Glutamatergic neuron (in vitro differentiated cells): ENCODE measurements at places on chromosomes 12 and 14. TPM values are rescaled to one million over a fixed set of nuclear protein-coding genes. Genes with fewer than 3 reads are reported as not detected.

GRCh38 chr14:79584679-79585078 is 626.6 kb downstream of the DIO2 start:
- DNase-seq: no peak
- no peak overlapping the region for H3K27ac ChIP-seq
- no peaks in the 10 kb centered on the region for H3K27me3 ChIP-seq
- H3K4me3 ChIP-seq: no peak overlapping the region
- no peaks in the 10 kb centered on the region for H3K4me1 ChIP-seq
- no peaks in the 10 kb centered on the region for H3K36me3 ChIP-seq

DNA sequence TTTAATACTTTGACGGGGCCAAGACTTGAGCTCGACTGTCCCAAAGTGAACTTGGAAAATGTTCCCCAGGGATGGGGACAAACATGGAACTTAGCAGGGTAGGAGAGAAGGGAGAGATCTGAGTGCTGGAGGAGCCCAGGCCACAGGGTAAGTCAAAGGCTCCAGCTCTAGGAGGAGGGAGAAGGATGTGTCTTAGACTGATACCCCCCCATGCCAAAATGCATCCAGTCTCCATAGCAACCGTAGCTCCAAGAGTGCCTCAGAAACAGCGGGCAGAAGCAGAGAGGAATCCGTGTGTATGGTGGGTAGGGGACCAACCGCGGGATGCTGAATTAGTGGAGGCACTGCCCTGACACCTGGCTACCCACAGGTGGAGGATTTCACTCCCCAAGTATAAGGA is 845 bp upstream of the AGAP2 start:
- H3K27ac ChIP-seq: peak overlapping the region; percentile 38
- peaks cover 30% of the 10 kb centered on the region for H3K27me3 ChIP-seq
- H3K36me3 ChIP-seq: peaks cover 9% of the 10 kb centered on the region
- H3K4me1 ChIP-seq: peaks cover 24% of the 10 kb centered on the region
- H3K4me3 ChIP-seq: peak overlapping the region; percentile 85

GRCh38 chr14:96959992-96960391 is 162.8 kb downstream of the VRK1 start:
- no peak for DNase-seq
- H3K36me3 ChIP-seq: peaks cover 4% of the 10 kb centered on the region
- H3K4me1 ChIP-seq: no peaks in the 10 kb centered on the region
- H3K4me3 ChIP-seq: no peak overlapping the region
- H3K27me3 ChIP-seq: peaks cover 3% of the 10 kb centered on the region

- no peak for DNase-seq
- H3K27me3 ChIP-seq: no peaks in the 10 kb centered on the region
- no peak overlapping the region for H3K4me3 ChIP-seq
- H3K36me3 ChIP-seq: no peaks in the 10 kb centered on the region
- H3K27ac ChIP-seq: no peak overlapping the region
Observed at GRCh38 chr14:61262082-61262481, 19.1 kb downstream of the TMEM30B start.

The OR6C1 gene
- total RNA-seq: not detected

DNA sequence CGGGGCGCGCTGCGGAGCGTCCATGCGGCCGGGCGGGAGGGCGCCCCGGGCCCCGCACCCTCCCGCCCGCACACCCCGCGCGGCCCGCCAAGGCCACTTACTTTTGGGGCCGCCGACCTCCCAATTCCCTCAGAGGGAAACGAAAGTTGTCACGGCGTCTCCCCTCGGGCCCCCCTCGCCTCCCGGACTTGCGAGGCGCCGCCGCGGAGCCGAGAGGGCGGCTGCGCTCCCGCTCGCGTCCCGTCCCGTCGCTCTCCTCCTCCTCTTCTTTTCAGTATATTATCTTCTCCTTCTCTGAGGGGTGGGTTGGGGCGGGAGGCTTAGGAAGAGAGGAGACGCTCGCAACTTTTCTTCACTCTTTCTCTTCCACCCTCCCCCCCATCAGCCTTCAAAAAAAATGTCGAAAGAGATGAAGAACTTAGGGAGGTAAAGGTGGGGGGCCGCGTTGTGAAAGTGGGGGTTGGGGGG is 613 bp downstream of the DUSP16 start:
- peak overlapping the region; percentile 93 for H3K27ac ChIP-seq
- peak overlapping the region; percentile 87 for H3K4me3 ChIP-seq
- H3K27me3 ChIP-seq: peaks cover 8% of the 10 kb centered on the region
- peaks cover 5% of the 10 kb centered on the region for H3K36me3 ChIP-seq

The PSMA3 gene
- total RNA-seq: 116 TPM

The DPPA3 gene
- total RNA-seq: not detected
